ENCODE measurements at places on chromosomes 2 and 18.

- no peak overlapping the region for H3K4me3 ChIP-seq
- no peaks in the 10 kb centered on the region for H3K27me3 ChIP-seq
- H3K36me3 ChIP-seq: no peaks in the 10 kb centered on the region
- H3K4me1 ChIP-seq: no peaks in the 10 kb centered on the region
- H3K27ac ChIP-seq: no peak overlapping the region
These were observed 103.9 kb upstream of the FHL2 start for GRCh38 chr2:105502625-105503334.

GRCh38 chr2:159030674-159031380 lies 62.4 kb downstream of the TANC1 start:
- H3K27ac ChIP-seq: peak overlapping the region; percentile 7
- no peaks in the 10 kb centered on the region for H3K27me3 ChIP-seq
- H3K36me3 ChIP-seq: no peaks in the 10 kb centered on the region
- no peak overlapping the region for H3K4me3 ChIP-seq
- peak; percentile 35 for DNase-seq
- peaks cover 8% of the 10 kb centered on the region for H3K4me1 ChIP-seq

- no peak overlapping the region for H3K4me3 ChIP-seq
- no peak overlapping the region for H3K27ac ChIP-seq
- no peaks in the 10 kb centered on the region for H3K4me1 ChIP-seq
- DNase-seq: no peak
- H3K27me3 ChIP-seq: no peaks in the 10 kb centered on the region
- H3K36me3 ChIP-seq: no peaks in the 10 kb centered on the region
These were observed 95.4 kb downstream of the GLI2 start for GRCh38 chr2:120831086-120831485.

- H3K36me3 ChIP-seq: no peaks in the 10 kb centered on the region
- DNase-seq: no peak
- no peaks in the 10 kb centered on the region for H3K4me1 ChIP-seq
- no peaks in the 10 kb centered on the region for H3K27me3 ChIP-seq
- no peak overlapping the region for H3K4me3 ChIP-seq
These were observed 1167.9 kb downstream of the DSC3 start for GRCh38 chr18:29874519-29875098.

GRCh38 chr2:176729706-176730569 lies 460.7 kb downstream of the MTX2 start:
- H3K4me1 ChIP-seq: no peaks in the 10 kb centered on the region
- DNase-seq: no peak
- no peak overlapping the region for H3K4me3 ChIP-seq

DNA sequence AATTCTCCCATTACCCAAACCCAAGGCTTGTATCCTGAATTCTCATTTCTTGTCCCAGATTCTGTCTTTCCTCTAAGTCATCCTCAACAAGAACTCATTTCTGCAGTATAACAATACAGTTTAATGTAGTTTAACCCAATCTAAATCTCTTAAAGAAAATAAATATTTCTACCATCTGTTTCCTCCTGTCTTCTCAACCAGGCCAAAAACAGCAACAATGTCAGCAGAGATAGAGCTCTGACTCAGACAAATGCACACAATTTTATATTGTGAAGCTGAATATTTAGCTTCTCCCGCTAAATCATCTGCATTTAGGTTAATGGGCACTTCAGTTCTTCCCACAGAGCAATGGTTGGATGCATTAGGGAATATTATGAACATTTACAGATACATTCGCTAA lies 35.7 kb upstream of the KYNU start:
- H3K36me3 ChIP-seq: no peaks in the 10 kb centered on the region
- no peak for DNase-seq
- no peaks in the 10 kb centered on the region for H3K27me3 ChIP-seq
- H3K4me3 ChIP-seq: no peak overlapping the region

GRCh38 chr2:25035537-25036220 lies 6.2 kb upstream of the EFR3B start:
- H3K36me3 ChIP-seq: no peaks in the 10 kb centered on the region
- DNase-seq: no peak
- no peak overlapping the region for H3K27ac ChIP-seq
- no peaks in the 10 kb centered on the region for H3K27me3 ChIP-seq
- no peak overlapping the region for H3K4me3 ChIP-seq
- no peaks in the 10 kb centered on the region for H3K4me1 ChIP-seq
